ENCODE measurements at places on chromosomes 2 and 18.

DNA sequence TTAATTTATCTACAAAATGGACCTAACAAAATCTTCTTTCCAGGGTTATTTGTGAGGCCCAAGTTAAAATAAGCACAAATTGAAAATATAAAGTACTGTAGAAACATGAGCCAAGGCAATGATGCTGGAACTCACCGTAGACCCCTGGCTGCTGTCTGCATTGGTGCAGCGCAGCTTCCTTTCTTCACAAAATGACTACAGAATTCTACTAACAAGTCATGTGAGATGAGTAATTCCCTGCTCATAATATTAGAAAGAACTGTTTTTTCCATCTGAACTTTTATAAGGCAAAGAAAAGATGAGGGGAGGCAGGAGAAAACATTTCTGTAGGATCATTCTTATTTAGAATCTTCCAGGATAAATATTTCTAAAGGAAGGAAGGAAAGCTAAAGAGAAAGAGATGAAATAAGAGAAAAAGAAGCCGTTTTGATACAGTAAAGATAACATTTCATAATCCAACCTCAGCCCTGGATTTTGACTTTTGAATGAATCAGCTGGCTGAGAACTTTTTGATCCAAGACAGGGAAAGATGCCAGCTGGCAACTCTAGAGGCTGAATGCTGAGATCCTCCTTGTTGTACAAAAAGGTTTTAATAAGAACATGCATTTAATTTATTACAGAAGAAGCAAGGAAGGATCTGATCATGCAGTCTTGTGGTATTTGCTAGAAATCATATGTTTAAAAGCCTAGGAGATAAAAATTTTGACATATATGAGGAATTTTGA is 183.9 kb upstream of the KLHL14 start:
- no peak for DNase-seq

GRCh38 chr2:141927536-141927935 is 203.3 kb downstream of the LRP1B start:
- no peak for DNase-seq

- DNase-seq, result no peak
Measured at GRCh38 chr18:12839526-12840196, 44.4 kb downstream of the PTPN2 start.

DNA sequence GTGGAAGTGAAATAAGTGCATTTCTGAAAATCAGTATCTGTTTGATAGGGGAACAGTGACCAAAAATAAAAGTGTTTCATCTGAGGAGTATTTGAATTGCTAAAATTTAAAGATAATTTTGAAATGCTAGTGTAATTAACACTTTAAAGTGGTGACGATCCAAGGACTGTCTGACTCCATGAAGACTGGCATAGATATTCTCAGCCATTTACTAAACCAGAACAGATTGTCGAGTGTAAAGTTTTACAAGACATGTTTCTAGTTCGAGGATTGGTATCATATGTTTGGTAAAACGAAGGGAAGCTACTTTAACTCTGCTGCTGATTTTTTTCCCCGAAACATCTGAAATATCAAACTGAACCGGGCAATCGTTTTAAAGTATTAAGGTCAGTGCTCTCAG is 417.9 kb downstream of the EPHA4 start:
- DNase-seq, result no peak

- DNase-seq, result peak; percentile 89
Measured at GRCh38 chr2:26692279-26692896, at the start of gene KCNK3. TSS of gene KCNK3 (plus strand) at chr2:26692722. CDS start at chr2:26692876, 154 bp downstream.

DNA sequence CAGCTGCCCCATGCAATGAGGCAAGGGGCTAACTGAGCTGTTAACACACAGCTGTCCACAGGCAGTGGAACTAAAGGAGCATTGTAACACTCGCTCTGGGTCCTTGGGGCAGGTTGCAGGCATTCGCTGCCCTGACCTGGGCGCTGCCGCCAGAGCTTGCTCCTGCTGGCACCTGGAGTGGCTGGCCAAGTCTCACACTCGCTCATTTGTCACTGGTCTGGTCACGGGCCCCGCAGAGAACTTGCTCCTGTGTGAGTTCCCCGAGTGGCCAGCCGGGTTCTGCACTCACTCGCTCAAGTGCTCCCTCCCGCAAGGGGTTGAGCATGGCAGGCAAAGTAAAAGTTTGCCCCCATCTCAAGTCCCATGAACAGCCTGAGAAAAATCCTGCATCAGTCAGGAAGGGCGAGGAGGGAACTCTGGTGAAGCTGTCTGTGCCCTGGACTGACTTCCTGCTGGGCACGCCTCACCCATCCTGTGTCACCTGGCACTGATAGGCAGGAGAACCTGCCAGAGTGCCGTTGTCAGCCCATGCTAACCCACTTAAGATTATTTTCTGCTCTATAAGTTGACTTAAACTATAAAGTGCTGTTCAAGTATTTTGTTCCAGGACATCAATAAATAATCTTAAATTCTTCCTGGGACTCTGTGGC is 934.8 kb upstream of the GYPC start:
- no peak for DNase-seq

Data from sigmoid colon (tissue), 7 donors.